ENCODE measurements at places on chromosomes 3 and 15.

GRCh38 chr3:47577583-47578118 lies 1.0 kb downstream of the CSPG5 start:
- DNase-seq, result no peak

GRCh38 chr15:98592136-98592535 lies 56.2 kb upstream of the IGF1R start:
- DNase-seq, result no peak

DNA sequence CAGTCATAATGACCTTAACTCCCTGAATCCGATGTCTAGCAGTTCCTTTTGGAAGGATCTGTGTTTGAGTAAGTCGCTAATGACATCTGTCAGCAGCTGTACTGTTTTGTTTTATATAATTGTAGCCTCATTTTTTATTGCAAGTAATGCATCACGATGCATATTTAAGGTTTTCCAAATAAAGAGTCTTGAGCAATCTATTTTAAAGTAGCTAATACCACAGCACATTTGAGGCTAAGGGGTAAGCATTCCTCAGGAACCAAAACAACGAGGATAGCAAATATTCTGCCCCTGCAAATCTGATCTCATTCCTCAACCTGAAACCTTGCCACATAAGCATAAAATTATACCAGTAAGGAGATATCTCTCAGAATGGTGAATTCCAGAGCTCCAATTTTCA lies 98.7 kb downstream of the TBC1D5 start:
- no peak for DNase-seq

DNA sequence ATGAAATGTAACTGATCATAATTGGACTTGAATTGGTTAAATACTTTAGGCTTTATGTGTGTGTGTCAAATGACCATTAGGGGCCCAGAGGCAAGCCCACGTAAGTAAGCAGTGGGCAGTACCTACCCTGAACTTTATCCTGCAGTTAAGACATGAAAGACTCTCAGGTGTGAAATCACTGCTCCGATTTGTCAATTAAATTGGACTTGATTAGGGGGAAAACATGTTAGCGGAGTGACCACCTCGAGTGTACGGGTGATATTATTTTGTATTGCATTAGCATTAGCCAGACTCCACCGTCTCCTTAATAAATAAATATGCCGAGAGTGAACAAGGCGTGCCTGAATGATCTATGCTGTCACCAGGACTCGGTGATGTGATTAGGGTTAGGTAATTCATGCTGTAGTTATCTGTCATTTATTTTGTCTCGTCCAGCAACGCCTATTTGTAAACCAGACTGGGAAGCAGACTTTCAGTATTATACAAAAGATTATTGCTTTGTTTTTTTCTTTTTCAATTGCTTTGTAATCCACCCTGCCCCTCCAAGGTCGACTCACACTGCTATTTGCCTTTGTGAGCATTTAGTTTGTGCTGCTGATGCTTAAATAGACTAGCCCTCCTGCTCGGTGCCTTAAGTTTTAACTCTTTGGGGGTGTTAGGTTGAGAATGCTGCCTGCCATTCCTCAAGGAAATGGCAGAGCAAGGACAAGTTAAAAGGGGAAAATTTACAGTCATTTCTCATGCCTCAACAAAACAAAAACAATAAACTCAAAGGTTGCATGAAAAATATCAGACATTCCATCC lies 1.8 kb downstream of the RBMS3 start:
- no peak for DNase-seq

DNA sequence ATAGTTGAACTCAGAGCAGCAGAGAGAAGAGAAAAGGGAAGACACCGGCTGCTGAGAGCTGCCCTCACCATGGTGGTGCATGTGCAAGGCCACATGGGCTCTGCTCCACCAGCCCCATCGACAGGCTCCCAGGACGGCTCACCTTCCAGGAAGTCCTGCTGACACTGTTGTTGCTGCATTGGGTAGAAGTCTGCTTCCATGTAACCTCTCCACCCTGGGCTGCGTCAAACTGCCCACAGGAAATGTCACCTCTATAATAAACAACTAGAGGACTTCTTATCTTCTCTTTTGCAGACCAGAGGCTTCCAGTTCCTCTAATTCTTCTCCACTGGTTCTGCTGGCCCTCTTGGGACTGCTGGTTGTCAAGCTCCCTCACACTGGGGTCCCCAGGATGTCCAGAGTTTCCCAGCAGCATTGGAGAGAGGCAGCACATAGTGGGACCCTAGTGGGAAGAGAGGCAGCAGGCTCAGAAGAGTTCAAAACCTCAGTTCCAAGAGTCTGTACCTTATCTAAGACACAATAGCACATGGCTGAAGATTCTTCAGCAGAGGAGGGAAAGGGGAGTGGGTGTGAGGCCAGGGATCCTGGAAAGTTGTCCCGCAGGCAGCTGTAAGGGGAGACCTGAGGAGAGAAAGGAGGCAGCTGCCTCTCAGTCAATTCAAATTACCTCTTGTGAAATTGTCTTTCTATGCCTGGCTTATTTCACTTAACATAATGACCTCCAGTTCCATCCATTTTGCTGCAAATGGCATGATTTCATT lies 5.8 kb upstream of the CCR3 start:
- peak; percentile 47 for DNase-seq
